Naive thymus-derived CD8-positive, alpha-beta T cell (primary cell): ENCODE measurements at places on chromosomes 12 and 14. TPM values are rescaled to one million over a fixed set of nuclear protein-coding genes. Genes with fewer than 3 reads are reported as not detected.

- no peak for DNase-seq
These were observed 65.4 kb upstream of the TBPL2 start for GRCh38 chr14:55505846-55506245.

DNA sequence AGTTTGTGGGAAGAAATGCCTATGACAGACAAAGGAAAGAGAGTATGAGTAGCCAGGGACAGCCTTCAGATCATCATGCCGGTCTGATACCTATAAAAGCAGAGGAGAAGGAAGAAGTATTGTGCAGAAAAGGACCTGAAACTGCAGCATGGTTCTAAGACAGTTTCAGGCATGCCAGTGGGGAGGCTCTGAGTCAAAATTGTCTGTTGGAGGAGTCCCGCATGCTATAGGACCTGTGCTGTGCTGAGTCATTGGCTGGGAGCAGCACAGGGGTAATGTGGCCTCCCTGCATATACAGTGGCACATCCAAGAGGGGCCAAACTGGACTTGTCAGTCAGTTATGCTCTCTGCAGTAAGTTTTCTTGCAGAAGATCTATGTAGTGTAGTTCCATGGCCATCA lies 40.7 kb downstream of the NEUROD4 start:
- DNase-seq: no peak

- no peak for DNase-seq
These were observed 53.5 kb upstream of the DIO3 start for GRCh38 chr14:101507836-101508150.

DNA sequence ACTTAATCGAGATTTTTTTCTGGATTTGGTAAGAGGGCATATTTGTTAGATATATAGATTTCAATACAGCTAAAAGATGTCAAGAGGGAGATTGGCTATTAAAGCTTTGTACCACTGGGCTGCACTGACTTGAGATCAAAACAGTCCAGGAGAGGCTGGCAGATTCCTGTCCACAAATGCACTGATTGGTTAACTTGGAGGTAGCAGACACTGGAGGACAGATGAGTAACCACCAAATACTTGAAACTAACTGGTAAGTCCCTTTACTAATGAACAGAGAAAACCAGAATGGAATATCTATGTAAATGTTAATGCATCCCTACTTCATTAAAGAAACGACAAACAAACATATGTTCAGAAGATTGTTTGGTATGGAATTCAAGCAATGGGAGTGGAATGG lies 416.6 kb downstream of the LRIG3 start:
- DNase-seq: no peak

GRCh38 chr14:76958020-76958979 lies 70.2 kb downstream of the IRF2BPL start:
- DNase-seq: no peak

- DNase-seq: peak; percentile 44
These were observed 507 bp upstream of the FKBP4 start for GRCh38 chr12:2794191-2794735.

DNA sequence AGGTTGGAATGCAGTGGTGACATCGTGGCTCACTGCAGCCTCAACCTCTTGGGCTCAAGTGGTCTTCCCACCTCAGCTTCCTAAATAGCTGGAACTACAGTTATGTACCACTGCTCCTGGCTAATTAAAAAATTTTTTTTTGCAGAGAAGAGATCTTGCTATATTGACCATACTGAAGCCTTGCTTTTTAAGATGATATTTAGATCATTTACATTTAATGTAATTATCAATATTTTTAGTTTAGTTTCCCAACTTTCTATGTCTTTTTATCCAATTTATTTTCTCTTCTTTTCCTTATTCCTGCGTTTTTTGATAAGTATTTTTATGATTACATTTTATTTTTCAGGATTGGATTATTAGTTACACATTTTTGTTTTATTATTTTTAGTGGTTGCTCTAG lies 340.1 kb downstream of the APAF1 start:
- DNase-seq: no peak

- no peak for DNase-seq
These were observed 94.4 kb upstream of the PLEKHG7 start for GRCh38 chr12:92608151-92609091.

GRCh38 chr12:47094804-47095203 lies 15.0 kb upstream of the AMIGO2 start:
- no peak for DNase-seq

- DNase-seq: no peak
These were observed 68.6 kb downstream of the MIA2 start for GRCh38 chr14:39302124-39302810.

DNA sequence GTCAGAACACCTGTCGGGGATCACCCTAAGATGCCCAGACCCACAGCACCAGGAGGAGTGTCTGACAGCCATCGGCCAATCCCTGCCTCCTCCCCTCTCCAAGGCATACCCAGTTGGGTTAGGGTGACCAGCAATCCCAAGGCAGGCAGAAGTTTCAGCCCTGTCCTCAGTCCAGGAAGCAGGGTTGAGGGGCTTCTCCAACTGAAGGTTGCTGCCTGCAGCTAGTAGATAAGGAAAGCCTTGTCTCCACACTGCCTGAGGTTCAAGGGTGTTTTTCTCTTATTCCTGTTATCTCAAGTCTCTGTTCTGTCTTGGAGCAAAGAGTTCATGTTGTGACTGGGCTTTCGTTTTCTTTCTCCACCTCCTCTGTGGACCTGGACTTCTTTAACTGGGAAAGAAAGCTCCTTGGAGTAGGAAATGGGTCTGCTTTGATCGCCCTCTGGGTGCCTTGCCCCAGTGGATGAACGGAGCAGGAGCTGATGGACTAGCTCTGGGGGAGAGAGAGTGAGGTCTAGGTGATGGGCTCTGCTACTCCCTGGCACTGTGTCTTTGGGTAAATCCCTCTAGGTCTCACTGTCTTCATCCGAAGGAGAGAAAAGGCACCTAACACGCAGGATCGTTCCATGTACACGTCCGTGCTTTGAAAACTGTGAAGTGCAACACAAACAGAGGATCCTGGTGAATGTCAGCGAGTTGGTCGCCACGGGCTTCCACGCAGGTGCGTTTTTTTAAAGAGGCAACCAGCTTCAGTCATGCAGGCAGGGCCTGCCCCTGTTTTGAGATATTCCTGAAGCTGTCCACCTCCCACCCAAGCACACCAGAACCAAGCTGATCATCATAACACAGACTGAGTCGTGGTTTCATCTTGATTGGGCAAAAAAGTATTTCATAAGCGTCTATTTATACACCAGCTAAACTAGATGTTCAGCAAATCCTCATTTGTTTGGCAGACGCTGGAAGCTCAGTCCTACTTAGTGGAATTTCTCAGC lies 52.5 kb upstream of the FOXN3 start:
- no peak for DNase-seq

DNA sequence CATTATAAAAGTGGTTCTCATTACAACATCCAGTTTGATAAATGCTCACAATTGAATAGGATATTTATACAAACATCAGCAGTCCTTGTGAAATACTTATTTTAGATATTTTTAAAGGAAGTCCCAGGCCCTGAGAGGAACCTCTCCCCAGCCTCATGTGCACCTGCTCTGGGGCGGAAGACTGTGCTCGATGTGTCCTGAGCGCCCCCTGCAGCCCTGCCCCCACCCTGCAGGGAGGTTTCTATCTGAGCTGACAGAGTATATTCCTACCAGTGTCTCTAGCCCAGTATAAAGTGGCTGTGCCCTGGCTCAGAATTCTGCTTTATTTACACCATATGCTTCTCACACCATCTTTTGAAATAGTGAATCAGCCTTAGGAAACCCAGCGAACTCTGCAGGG lies 1349.1 kb downstream of the TMEM121 start:
- DNase-seq: no peak

GRCh38 chr14:104372390-104373054 lies 207.0 kb upstream of the C14orf180 start:
- DNase-seq: no peak

DNA sequence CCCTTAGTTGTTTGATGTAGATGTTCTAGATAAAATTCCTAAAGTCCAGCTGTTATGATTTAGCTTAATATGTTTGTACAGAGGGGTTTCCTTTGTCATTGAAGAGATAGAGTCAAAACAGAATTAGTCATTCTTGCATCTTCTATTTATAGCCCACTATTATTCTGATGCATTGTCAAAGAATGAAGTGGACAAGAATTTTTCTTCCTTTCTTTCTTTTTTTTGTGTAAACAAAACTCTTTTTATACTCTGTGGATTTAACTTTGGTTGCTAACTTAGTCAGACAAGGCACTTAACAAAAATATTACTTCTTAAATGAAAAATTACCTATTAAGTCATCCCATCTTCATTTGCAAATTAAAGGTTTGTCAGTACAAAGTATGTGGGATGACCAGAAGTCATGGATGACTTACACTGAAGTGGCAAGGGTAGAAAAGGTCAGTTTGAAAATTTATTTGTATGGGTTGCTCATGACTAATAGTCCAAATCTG lies 215.6 kb upstream of the DDHD1 start:
- DNase-seq: no peak

GRCh38 chr12:112184056-112184887 lies 58.9 kb downstream of the TRAFD1 start:
- DNase-seq: no peak

- no peak for DNase-seq
These were observed 304.1 kb downstream of the ACSS3 start for GRCh38 chr12:81381951-81382350.

- no peak for DNase-seq
These were observed 83.3 kb upstream of the MED13L start for GRCh38 chr12:116360579-116361413.

DNA sequence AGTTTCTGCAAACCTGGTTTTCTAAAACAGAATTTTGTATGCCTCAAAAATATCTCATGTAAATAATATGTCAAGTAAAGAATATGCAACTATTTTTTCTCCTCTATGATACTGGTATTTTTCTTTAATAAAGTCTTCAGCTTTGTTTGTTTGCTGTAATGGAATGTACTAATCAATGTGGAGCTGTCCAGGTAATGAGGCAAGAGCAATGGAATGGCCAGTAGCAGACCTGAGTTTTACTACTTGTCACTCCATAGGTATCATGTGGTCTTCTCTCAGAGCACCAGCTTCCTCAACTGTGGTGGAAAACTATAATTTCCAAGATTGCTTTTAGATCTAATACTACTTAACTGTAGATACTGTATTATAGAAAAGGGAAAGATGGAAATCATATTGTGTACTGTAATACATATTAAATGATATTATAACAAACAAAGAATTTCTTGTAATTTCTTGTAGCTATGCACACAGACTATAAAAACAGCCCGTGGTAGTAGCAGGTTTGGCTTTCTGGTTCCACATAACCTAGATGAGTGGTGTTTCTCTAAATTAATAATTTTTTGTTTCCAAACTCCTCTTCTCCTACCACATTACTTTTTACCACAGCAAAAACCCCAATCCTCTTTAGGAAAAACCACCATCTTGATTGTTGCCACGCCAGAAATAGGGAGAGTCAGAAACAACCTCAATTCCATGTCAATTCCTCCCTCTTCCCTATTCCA lies 70.6 kb downstream of the KIF21A start:
- no peak for DNase-seq

- DNase-seq: no peak
These were observed 294.8 kb upstream of the G2E3 start for GRCh38 chr14:30264161-30264560.

- no peak for DNase-seq
These were observed 55.3 kb upstream of the KCNH5 start for GRCh38 chr14:63100552-63100951.

DNA sequence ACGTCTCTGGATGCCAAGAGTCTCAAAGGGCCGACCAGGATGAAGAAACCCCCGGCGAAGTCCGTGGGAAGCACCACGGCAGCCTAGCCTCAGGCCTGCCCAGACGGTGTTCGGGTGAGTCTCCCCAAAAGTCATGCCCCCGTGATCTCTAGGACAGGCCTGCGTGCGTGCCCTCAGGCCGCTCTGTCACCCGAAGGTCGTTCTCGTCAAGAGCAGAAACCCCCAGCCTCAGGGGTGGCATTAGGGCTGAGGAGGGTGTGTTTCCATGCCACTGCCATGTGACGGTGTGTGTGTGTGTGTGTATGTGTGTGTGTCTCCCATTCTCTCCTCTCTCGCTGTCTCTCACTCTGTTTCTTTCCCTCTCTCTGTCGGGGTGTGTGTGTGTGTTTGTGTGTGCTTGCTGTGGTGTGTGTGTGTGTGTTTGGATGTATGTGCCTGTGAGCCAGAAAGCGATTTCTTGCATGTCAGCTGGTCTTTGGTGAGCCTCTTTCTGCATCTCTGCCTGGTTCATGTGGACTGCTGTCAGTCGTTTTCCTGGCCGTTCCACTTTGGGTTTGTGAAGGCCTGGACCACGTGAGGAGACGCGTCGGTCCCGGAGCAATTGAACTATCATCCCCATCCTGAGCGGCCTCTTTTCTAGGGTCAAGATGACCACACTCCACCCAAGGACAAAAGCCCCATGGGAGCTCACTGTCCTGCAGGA lies 772.5 kb upstream of the ALG10B start:
- DNase-seq: no peak

Gene RHOJ
- total RNA-seq: not detected

Gene CEBPE
- 1.8 TPM for total RNA-seq

Gene FAM222A
- total RNA-seq: 1.6 TPM

Gene SLCO1B3
- total RNA-seq: not detected

Gene RTL1
- not detected for total RNA-seq

Gene GPR68
- 0.73 TPM for total RNA-seq

Gene IRAK3
- total RNA-seq: 0.14 TPM

Gene ZDHHC17
- 62.0 TPM for total RNA-seq

Gene BMP4
- 0.44 TPM for total RNA-seq

Gene RASAL1
- total RNA-seq: 0.47 TPM

Gene KRT79
- not detected for total RNA-seq

Gene RNASE3
- not detected for total RNA-seq

Gene ARMH4
- total RNA-seq: not detected

Gene FOXG1
- not detected for total RNA-seq

Gene CCDC38
- total RNA-seq: 0.39 TPM

Gene MFAP5
- not detected for total RNA-seq

Gene GPRC5A
- not detected for total RNA-seq

Gene SERPINA10
- not detected for total RNA-seq

Gene KCNC2
- total RNA-seq: not detected

Gene PIANP
- total RNA-seq: 0.41 TPM

Gene ACVRL1
- total RNA-seq: not detected

Gene STON2
- total RNA-seq: not detected

Gene SIX6
- not detected for total RNA-seq

Gene EPS8
- 1.2 TPM for total RNA-seq

Gene MYH7
- not detected for total RNA-seq

Gene OVCH1
- total RNA-seq: not detected

Gene TAS2R19
- 4.7 TPM for total RNA-seq
